ENCODE measurements at places on chromosomes 1 and 21. TPM values are rescaled to one million over a fixed set of nuclear protein-coding genes. Genes with fewer than 3 reads are reported as not detected.

MYBPH gene
- 0.22 TPM for total RNA-seq

IVL gene
- total RNA-seq = not detected

GRCh38 chr1:224831501-224831900 is 98.0 kb upstream of the DNAH14 start:
- H3K36me3 ChIP-seq = no peaks in the 10 kb centered on the region
- no peak for DNase-seq
- H3K4me3 ChIP-seq = no peak overlapping the region
- no peaks in the 10 kb centered on the region for H3K4me1 ChIP-seq
- no peak overlapping the region for H3K27ac ChIP-seq

VHLL gene
- total RNA-seq = not detected

GRCh38 chr21:40282912-40283886 is 416.0 kb downstream of the PCP4 start:
- H3K27me3 ChIP-seq = no peaks in the 10 kb centered on the region
- H3K27ac ChIP-seq = no peak overlapping the region
- H3K4me3 ChIP-seq = no peak overlapping the region
- H3K36me3 ChIP-seq = no peaks in the 10 kb centered on the region
- no peak for DNase-seq
- no peaks in the 10 kb centered on the region for H3K4me1 ChIP-seq

FAM72B gene
- total RNA-seq = 10.2 TPM

ARL8A gene
- total RNA-seq = 45.6 TPM

Measured in HCT116 (cell line).